Immature natural killer cell (primary cell): ENCODE measurements at places on chromosomes 12 and 14.
A peak's percentile ranks its signal among the peaks of the same experiment; 100 is the strongest.

DNA sequence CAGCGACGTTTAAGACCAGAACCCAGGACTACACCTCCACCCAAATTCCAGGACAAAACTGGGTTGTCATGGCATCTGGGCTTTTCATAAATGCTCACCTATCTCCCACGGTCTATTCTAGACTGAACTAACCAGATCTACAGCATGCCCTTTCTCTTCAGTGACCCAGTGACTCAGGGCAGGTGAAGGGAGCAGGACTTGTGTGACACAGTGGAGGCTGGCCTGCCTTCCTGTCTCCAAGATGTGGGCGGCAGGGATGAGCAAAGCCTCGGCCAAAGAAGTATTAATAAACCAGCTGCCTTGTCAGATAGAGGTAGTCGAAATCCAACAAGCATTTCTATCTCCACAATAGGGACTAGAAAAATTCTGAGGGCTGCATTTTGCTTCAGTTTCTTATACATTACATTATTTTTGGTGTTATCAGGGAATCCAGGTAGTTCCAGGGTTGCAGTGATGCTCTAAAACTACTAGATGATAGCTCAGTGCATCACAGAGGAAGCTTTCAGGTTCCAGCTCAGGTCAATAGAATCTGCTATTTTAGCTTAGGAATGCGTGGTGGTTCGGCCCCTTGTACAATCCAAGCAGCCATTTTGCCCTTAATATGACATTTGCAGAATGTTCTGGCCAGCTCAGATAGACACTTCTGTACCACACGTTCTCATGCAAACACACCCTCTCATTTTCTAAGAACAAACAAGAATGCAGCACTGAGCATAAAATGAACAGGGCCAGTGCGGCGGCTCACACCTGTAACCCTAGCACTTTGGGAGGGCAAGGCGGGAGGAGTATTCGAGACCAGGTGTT, 4.2 kb upstream of the GLRX5 start:
- DNase-seq, result no peak
- H3K36me3 ChIP-seq, result peaks cover 8% of the 10 kb centered on the region
- peaks cover 5% of the 10 kb centered on the region for H3K27me3 ChIP-seq
- peaks cover 44% of the 10 kb centered on the region for H3K4me1 ChIP-seq
- no peak overlapping the region for H3K27ac ChIP-seq
- H3K4me3 ChIP-seq, result no peak overlapping the region

DNA sequence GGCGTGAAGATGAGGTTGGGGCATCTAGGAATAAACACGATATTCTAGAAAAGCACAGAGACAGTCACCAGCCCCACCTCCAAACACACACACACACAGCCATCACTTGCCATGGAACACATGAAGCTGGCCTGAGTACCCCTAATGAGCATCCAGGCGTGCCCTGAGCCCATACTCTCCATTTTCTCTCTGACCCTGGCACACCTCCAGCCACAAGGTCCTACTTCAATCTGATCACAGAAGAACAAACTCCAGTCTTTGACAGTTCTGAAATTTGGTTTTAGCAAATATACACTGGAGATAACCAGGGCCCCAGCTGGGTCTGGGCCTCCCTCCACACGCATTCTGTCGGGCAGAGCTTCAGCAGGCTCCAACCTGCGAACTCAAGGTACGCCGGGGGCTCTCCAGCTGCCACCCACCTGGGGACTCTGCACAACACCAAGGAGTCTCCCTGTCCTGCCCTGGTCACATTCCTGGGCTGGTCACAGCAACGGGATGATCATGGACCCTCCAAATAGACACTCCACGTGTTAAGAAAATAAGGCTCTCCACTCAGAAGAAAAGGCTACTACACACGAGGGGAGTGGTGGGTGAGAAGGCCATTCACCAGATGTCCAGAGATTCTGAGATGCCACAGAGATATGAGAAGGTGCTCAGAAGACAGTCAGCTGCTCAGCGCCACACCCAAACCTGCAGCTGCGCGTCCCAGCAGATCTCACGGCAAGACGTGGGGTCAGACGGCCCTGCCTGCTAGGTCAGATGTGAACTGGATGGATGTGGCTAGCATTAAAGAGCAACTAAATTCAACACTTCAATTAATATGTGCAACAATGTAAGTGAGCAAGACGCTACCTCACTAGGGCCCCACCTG, 57.0 kb upstream of the PNMA1 start:
- H3K27ac ChIP-seq, result peak overlapping the region; percentile 92
- peak overlapping the region; percentile 58 for H3K4me3 ChIP-seq
- DNase-seq, result no peak
- H3K4me1 ChIP-seq, result peaks cover 73% of the 10 kb centered on the region

DNA sequence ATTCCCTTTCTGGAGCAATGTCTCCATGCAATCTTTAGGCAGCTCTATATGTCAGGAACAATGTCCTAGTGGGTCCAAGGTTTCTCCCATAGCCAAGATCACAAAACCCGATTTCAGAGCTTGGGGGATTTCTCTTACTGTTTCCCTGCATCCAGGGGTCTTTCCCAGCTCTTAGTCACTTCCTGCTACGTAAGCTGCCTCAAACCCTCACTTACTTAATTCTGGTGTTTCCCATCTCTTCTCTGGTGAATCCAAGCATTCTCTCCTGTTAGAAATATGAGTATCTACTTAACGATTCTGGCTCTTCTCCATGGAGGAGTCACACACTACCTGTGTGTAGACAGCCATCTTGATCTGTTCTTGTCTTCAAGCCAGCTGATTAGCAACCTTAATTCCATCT, 80.0 kb downstream of the IFNG-AS1 start:
- H3K27ac ChIP-seq, result no peak overlapping the region
- H3K4me3 ChIP-seq, result no peak overlapping the region
- DNase-seq, result no peak
- peaks cover 6% of the 10 kb centered on the region for H3K27me3 ChIP-seq
- H3K4me1 ChIP-seq, result peaks cover 46% of the 10 kb centered on the region

DNA sequence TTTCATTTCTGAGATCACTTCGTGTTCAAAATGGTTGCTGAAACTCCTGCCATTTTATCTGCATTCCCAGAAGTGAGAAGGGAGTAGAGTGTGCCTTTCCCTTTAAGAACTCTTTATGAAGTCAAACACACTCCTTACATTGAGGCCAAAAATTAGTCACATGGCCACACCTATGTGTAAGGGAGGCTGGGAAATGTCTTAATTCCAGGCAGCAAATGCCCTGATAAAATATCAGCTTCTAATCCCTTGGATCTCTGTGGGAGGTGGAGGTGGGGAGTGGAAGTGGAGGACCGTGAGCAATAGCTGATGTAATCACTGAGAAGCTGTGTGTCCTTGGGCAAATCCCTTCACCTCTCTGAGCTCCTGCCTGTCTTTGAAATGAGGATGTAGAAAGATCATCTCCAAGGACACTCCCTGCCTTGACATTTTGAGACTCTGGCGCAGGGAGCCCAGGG, 22.7 kb upstream of the ANKRD9 start:
- H3K4me3 ChIP-seq, result no peak overlapping the region
- no peaks in the 10 kb centered on the region for H3K4me1 ChIP-seq
- H3K27me3 ChIP-seq, result no peaks in the 10 kb centered on the region
- H3K36me3 ChIP-seq, result no peaks in the 10 kb centered on the region
- H3K27ac ChIP-seq, result no peak overlapping the region

DNA sequence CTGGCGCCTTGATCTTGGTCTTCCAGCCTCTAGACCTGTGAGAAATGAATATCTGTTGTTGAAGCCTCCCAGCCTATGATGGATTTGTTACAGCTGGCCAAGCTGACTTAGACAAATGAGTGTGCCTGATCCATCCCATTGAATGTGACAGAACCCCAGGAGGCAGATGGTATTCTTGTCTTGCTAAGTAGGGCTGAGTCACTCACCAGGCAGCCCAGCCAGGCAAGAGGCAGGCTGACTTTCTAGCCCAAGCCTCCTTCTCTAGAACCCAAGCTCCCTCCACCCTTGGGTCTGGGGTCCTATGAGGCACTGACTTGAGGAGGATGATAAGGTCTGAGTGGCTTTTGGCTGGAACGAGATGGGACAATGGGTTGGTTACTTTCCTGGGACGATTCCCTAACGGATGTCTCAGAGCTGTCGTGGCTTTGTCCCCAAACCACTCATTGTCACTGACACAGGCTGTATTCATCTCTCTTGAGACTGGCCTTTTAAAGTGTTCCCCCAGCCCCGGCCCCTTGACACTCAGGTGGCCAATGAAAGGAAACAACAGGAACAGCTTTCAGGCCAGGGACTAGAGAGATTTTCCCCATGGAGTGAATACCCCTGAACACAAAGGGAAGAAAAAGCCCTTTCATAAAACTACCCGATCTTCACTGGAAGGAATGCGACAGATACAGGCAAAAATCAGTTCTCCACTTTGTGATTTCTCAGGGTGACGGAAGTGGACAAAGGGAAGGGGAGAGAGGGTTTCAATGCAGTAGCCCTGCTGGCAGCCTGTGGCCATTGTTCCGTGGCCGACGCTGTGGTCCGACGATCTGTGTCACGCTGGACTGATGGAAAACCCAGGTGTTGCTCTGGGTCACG, 264.2 kb downstream of the AACS start:
- peaks cover 12% of the 10 kb centered on the region for H3K27me3 ChIP-seq
- H3K4me1 ChIP-seq, result no peaks in the 10 kb centered on the region
- H3K4me3 ChIP-seq, result no peak overlapping the region
- no peaks in the 10 kb centered on the region for H3K36me3 ChIP-seq
- no peak overlapping the region for H3K27ac ChIP-seq
- DNase-seq, result no peak

DNA sequence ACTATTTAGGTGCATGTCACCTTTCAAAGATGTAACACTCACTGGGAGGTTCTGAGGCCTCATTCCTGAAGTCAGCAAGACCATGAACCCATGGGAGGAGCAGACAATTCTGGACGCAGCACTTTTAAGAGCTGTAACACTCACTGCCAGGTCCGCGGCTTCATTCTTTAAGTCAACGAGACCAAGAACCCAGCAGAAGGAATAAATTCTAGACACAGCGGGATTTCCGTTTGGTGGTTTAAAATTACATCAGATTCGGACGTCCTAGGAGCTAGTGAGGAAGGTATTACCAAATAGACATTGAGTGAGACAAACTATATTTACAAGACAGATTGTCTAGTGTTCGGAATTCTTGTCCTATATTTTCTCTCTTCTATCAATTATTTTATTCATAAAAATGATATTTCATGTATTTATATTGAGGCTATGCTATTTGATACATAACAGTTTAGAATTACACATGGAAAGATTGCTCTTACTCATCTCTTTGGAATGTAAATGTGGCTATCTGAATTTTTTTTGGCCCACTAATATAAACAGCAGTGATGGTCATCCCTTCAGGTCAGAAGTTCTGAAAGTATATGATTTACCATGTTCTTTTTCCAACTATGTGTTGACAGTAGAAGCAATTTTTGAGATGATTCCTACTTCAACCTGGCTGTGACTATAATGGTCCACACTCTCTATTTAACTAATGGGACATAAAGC, 1973.0 kb upstream of the FLRT2 start:
- no peak overlapping the region for H3K27ac ChIP-seq
- no peaks in the 10 kb centered on the region for H3K36me3 ChIP-seq
- DNase-seq, result no peak
- H3K4me3 ChIP-seq, result no peak overlapping the region
- no peaks in the 10 kb centered on the region for H3K4me1 ChIP-seq
- H3K27me3 ChIP-seq, result no peaks in the 10 kb centered on the region

DNA sequence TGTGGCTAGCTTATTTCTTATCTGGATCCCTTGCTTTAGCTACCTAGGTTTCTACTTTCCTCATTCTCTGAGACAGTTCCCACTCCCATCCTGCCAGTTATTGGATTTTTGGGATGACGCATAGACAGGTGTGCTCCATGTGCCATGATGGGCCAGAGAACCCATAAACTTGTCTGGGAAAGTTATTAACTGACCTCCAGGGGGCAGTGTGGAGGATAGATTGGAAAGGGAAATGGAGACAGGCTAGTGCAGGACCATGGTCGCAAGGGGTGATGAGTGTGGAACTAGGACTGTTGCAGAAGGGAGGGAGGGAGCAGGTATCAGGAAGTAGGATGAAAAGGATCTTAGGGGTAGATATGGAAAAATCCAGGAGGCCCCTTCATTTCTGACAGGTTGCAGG, 80.3 kb downstream of the ESRRB start:
- DNase-seq, result peak; percentile 2
- no peaks in the 10 kb centered on the region for H3K4me1 ChIP-seq
- no peak overlapping the region for H3K27ac ChIP-seq

- H3K27me3 ChIP-seq, result no peaks in the 10 kb centered on the region
- no peak overlapping the region for H3K4me3 ChIP-seq
- no peaks in the 10 kb centered on the region for H3K4me1 ChIP-seq
- no peaks in the 10 kb centered on the region for H3K36me3 ChIP-seq
- no peak overlapping the region for H3K27ac ChIP-seq
Observed at GRCh38 chr12:2163177-2163941, 110.6 kb downstream of the CACNA1C start.

GRCh38 chr12:63319936-63320633, 169.1 kb upstream of the AVPR1A start:
- H3K36me3 ChIP-seq, result no peaks in the 10 kb centered on the region
- no peak for DNase-seq
- H3K27ac ChIP-seq, result no peak overlapping the region
- H3K4me3 ChIP-seq, result no peak overlapping the region

DNA sequence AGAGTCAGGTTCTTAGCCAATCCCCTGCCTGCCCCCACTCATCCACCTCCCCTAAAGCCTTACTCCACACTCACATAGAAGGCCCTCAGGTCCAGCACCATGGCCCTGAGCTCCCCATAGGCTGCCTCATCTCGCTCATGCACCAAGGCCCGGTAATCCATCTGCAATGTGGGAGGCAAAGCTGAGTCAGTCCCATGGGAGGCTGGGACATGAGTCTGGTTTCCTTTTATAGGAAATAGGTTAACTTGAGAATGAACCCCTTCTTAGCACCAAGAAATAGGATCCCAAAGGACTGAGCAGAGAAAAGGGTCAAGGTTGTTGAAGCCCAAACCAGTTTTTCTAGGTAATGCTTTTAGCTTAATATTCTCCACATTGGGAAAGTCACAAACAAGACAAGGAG, 2.1 kb upstream of the EMC9 start:
- peak overlapping the region; percentile 23 for H3K4me3 ChIP-seq
- DNase-seq, result no peak
- H3K27me3 ChIP-seq, result peaks cover 8% of the 10 kb centered on the region
- peak overlapping the region; percentile 70 for H3K27ac ChIP-seq
- peaks cover 68% of the 10 kb centered on the region for H3K4me1 ChIP-seq

- no peak for DNase-seq
- H3K4me1 ChIP-seq, result peaks cover 5% of the 10 kb centered on the region
- no peaks in the 10 kb centered on the region for H3K36me3 ChIP-seq
- no peaks in the 10 kb centered on the region for H3K27me3 ChIP-seq
- no peak overlapping the region for H3K27ac ChIP-seq
Observed at GRCh38 chr14:99132821-99133635, 139.0 kb downstream of the BCL11B start.

DNA sequence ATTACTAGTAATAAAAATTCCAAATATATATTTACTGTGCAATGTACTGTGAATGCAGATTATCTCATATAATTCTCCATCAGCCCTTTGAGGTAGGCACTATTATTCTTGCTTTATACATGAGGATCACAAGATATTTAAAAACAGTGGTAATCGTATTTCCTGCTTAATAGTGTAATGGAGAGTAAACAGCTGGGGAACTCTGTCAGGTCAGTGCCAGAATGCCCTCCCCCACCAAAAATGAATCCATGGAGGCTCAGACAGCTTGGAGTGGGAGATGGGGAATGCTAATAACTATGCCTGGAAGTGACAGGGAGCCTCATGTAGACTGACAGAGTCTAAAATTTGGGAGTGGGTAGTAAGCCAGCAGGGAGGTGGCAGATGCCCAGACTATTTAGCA, 153.6 kb downstream of the PAH start:
- H3K27ac ChIP-seq, result no peak overlapping the region
- no peak for DNase-seq
- H3K27me3 ChIP-seq, result no peaks in the 10 kb centered on the region
- no peaks in the 10 kb centered on the region for H3K36me3 ChIP-seq
- H3K4me1 ChIP-seq, result no peaks in the 10 kb centered on the region

- H3K27ac ChIP-seq, result no peak overlapping the region
- DNase-seq, result no peak
- H3K36me3 ChIP-seq, result no peaks in the 10 kb centered on the region
- no peaks in the 10 kb centered on the region for H3K4me1 ChIP-seq
- H3K4me3 ChIP-seq, result no peak overlapping the region
Observed at GRCh38 chr12:114476159-114476558, 70.2 kb upstream of the TBX5 start.
